ENCODE measurements at places on chromosomes 4 and X.

DNA sequence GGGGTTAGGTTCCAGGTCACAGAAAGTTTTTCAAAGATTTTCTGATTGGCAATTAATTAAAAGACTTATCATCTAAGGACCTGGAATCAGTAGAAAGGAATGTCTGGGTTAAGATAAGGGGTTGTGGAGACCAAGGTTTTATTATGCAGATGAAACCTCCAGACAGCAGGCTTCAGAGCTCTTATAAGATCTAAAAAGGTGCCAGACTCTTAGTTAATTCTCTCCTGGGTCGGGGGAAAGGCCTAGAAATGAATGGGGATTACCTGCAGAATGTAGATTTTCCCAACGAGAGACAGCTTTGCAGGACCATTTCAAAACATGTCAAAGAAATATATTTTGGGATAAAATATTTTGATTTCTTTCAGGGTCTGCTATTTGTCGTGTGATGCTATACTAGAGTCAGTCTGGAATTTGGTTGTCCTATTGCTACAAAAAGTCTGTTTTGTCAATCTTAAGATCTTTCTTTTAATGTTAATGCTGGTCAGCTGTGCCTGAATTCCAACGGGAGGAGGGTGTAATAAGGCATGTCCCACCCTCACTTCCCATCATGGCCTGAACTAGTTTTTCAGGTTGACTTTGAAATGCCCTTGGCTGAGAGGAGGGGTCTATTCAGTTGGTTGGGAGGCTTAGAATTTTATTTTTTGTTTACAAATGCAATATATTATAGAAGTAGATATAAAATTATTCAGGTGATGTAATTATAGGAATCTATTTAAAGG is 15.8 kb downstream of the EGF start:
- no peak for DNase-seq

DNA sequence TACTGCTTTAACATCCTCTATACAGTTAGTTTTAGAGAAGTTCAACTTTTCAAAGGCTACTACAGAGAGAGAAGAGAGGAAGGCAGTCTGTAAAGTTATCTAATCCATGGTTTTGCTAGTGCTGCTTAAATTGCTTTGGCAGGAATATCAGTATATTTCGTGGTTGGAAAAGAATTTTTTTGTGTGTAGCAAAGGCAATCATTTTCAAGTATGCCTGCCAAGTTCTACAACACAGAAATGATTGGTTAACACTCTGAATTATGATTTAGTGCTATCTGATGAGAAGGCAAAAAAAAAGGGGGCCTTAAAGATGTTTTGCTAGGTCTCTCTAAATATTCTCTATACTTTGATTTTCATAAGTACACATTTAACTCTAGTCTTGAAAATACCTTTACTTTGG is 133.1 kb downstream of the JADE1 start:
- no peak for DNase-seq

- no peak for DNase-seq
Measured at GRCh38 chrX:151082077-151082948, 94.1 kb upstream of the GPR50 start.

GRCh38 chr4:118953276-118953675 is 64.6 kb downstream of the SYNPO2 start:
- DNase-seq, result no peak

DNA sequence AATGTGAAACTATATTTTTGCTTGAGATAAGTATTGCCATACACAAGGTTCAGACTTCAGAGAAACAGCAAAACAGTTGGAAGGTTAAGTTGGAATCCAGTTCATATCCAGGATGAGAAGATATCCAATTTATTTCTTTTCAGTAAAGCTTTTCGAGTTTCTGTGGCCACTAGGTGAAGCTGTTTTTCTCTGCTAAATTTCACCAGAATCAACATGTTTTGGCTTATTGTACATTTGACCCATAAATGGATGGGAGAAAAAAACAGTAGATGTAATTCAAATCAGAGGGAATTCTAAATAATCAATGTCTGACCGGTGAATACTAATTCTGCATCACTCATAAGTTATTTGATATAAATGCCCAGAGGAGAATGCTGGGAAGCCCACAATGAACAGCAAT is 9.1 kb upstream of the METTL14 start:
- DNase-seq, result no peak

GRCh38 chr4:7236847-7237246 is 44.5 kb downstream of the SORCS2 start:
- no peak for DNase-seq

- no peak for DNase-seq
Measured at GRCh38 chr4:97394653-97395052, 748.6 kb downstream of the STPG2 start.

DNA sequence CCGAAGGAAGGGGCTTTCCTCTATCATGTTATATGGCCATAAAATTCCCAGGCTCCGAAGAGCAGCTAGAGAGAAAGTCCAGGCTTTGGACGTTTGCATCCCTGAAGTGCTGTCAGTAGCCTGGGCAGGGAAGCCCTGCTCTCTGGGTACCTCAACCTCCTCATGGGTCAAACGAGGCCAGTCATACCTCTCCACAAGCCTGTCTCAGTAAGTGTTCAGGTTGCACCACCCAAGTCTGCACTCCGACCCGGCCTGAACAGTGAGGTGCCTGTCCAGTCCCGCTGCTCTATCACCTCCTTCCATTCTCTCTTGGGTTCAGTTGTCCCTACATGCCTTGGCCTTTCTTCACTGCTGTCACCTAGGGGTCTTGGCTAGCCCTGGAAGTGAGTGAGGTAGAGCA is 78.9 kb downstream of the STARD8 start:
- no peak for DNase-seq

- DNase-seq, result no peak
Measured at GRCh38 chrX:64456828-64457227, 61.6 kb upstream of the MTMR8 start.

DNA sequence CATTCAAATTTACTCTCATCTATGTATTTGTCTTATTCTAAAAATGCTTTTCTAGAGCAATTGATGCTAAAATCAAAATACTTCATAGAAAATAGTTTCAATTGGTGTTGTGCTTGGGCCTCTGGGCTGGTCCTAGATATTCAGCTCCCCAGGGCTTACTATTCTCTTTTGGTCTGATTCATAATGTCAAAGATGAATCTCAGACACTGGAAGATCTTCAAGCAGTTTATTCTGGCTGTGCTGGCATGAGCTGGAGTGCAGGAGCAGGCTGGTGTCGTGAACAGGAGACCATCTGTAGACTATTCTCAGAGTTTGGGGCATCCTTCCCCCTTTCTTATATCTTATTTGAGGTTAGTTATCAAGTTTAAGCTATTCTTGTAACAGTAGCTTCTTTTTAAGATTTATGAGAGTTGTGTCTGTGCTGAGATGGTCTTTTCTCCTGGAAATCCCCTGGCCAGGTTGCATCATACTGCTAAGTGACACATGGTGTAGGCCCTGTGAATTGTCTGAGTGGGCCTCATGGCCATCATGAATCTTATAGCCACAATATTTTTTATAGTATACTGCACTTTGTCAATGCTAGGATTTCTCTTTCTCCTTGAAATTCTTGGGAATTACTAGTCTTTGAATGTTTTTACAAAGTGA is 1624.0 kb upstream of the IGFBP7 start:
- DNase-seq, result no peak

DNA sequence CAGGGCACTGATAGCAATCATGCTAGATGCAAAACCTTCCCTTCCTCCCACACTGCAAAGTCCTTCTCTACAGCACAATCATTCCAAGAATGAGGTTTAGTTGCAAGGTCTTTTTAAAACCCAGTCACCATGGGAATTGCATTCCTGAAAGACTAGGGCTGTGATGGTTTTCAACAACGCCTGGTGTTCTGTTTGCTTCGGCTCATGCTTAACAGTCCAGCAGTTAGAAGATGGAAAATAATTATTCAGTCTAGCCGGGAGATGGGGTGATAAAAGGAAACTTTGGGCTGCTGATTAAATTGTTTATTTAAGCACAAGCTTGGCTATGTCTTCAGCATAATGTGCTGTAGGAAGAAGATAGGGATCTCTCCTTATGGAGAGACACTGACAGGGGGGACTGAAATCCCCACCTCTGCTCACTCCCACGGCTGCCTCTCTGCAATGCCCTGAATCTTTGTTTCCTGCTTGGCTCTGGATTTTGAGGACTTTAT is 211.4 kb downstream of the MID1IP1 start:
- no peak for DNase-seq

GRCh38 chrX:19110642-19111041 is 11.6 kb downstream of the ADGRG2 start:
- DNase-seq, result no peak

GRCh38 chr4:14749910-14750309 is 252.4 kb upstream of the CPEB2 start:
- no peak for DNase-seq

GRCh38 chr4:26520728-26521450 is 30.6 kb upstream of the CCKAR start:
- DNase-seq, result no peak

DNA sequence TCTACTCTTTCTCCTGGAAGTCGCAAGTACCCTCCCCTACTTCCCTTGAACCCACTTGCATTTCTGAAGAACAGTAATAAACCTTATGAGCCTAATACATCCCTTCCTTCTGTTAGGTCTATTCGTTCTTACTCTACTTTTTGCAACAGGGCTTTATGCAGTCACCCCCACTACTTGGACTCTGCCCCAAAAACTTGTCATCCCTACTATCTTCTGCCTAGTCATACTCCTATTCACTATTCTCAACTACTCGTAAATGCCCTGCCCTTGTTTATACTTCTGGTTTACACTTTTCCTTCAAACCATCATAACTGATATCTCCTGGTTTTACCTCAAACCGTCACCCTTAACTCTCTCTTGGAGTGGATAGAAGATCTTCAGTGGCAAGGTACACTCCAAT is 55.2 kb upstream of the SLIT2 start:
- no peak for DNase-seq

GRCh38 chrX:102957751-102958150 is 20.7 kb downstream of the RAB40AL start:
- DNase-seq, result no peak

- DNase-seq, result no peak
Measured at GRCh38 chr4:185394568-185395237, 1.0 kb downstream of the LRP2BP start.

GRCh38 chrX:153938226-153938786 is 3.5 kb upstream of the NAA10 start:
- DNase-seq, result no peak

DNA sequence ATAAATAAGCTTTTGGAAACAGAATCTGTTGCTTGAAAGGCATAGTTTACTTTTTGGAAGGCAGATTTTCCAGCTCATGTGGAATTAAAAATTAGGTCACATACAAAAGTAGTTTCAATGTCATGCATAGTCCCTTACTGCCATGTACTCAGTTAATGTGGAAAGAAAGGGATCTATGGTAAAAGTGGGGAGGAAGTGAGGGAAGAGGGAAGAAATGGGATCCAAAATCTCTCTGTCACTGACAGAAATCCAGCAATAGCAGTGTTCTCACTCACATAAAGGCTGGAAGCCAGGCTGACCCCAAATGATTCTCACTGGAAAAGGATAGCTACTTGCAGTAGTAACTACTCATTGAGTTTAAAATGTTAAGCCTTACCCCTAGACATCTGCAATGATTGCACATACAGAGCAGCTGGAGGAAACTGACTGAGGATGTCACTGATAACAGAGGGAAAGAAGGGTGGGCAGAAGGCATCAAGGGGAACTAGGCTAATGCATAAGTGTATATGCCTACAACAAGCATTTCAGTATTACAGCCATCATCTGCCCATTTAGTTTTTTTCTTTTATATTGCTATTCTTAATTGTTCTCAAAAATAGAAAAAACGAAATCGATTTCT is 445.6 kb downstream of the FAT4 start:
- no peak for DNase-seq

DNA sequence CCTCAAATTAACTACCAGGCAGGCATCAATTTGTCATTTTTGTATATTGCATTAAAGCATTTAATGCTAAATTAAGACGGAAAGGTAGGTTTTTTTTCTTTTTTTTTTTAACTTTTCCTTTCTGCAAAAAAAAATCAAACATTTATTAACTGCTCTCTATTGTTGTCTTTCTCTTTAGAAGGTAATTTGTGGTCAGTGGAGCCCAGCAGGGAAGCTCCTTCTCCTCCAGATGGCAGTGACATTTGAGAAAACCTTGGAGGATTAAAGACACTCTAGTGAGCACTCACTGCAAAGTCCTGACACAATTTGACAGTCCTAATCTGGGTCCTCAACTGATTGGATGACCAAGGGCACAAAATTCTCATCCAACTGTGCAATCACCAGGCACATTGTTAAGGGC is 102.4 kb downstream of the SLIT2 start:
- DNase-seq, result peak; percentile 38

GRCh38 chr4:126705266-126705665 is 927.5 kb upstream of the INTU start:
- DNase-seq, result no peak

DNA sequence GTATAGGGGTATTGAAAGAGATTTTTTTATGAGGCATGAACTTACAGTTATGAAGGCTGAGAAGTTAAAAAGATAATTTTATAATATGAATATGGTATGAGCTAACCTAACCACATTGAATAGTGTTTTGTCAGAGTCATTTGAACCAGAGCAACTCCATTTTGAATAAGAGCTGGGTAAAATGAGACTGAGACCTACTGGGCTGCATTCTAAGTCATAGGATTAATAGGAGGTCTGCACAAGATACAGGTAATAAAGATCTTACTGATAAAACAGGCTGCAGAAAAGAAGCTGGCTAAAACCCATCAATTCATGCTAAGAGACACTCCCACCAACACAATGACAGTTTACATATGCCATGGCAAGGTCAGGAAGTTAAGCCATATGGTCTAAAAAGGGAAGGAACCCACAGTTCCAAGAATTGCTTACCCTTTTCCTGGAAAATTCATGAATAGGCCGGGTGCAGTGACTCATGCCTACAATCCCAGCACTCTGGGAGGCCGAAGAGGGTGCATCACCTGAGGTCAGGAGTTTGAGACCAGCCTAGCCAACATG is 209.2 kb downstream of the TECRL start:
- DNase-seq, result no peak

- no peak for DNase-seq
Measured at GRCh38 chr4:183599690-183600089, 59.3 kb downstream of the RWDD4 start.
